Left renal cortex interstitium (tissue), 4 donors: ENCODE measurements at places on chromosomes 1 and 21.

GRCh38 chr1:173601588-173601987, 1.3 kb downstream of the SLC9C2 start:
- no peak for DNase-seq

DNA sequence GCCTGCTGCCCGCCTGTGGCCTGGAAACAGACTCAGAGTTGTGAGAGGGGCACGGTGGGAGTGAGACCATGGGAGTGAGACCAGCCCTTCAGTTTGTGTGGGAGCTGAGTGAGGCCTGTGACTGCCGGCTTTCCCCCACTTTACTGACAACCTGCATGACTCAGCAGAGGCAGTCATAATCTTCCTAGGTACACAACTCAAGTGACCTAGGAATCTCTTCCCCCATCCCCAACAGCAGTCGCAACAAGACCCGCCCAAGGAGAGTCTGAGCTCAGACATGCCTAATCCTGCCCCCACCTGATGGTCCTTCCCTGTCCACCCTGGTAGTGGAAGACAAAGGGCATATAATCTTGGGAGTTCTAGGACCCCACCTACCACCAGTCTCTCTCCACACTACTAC, 44.2 kb downstream of the KLHL20 start:
- no peak for DNase-seq

GRCh38 chr1:168966217-168966616, 140.3 kb upstream of the ATP1B1 start:
- no peak for DNase-seq

DNA sequence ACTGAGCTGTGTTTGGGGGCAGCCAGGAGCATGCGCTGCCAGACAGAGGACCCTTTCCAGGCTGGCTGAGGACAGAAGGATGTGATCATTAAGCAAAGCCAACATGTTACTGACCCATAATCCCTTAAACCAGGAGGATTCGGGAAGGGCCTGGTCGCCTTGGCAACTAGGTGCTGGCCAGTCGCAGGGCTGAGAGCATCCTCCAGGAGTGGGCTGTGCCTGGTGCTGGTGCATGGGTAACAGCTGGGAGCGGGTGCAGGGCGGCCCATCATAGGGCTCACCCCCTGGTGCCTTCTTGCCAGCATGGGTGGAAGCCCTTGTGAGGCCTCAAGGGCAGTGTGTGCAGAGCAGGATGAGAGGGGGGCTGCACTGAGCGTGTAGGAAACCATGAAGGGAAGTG, 17.2 kb downstream of the CDK18 start:
- no peak for DNase-seq

- no peak for DNase-seq
These were observed 929 bp downstream of the CTSE start for GRCh38 chr1:206022766-206023165.

GRCh38 chr1:22120469-22120790, 22.5 kb downstream of the WNT4 start:
- no peak for DNase-seq

GRCh38 chr1:235357485-235358373, 9.5 kb upstream of the TBCE start:
- DNase-seq, result no peak

- no peak for DNase-seq
These were observed 50.5 kb upstream of the PPP2R5A start for GRCh38 chr1:212234431-212235395.

DNA sequence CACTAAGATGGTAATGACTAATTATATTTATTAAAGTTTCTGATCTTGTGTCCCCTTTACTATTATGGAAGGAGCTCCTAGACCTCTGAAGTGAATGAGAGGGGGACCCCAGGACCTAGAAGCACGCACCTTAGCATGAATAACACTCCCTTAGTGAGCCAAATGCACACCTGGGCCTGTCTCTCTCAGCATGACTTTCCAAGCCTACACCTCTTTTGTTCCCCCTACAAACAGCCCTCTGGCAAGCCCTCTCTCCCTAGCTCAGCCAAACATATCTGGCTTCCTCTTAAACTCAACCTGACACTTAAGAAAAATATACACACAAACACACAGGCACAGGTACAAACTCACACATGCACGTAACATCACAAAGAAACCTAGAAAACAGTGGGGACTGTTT, 7.3 kb upstream of the CTH start:
- DNase-seq, result no peak
